Stimulated activated CD4-positive, alpha-beta T cell treated with anti-CD3 and anti-CD28 coated beads, Interleukin-1b, Interleukin-23, amount 100 ng/mL, for 1 hour (primary cell): ENCODE measurements at places on chromosomes 16 and 17.
A peak's percentile ranks its signal among the peaks of the same experiment; 100 is the strongest.

GRCh38 chr16:68356249-68356918 is 45.6 kb downstream of the PRMT7 start:
- no peak for DNase-seq

- DNase-seq, result no peak
Measured at GRCh38 chr16:88002749-88003148, 51.5 kb downstream of the BANP start.

DNA sequence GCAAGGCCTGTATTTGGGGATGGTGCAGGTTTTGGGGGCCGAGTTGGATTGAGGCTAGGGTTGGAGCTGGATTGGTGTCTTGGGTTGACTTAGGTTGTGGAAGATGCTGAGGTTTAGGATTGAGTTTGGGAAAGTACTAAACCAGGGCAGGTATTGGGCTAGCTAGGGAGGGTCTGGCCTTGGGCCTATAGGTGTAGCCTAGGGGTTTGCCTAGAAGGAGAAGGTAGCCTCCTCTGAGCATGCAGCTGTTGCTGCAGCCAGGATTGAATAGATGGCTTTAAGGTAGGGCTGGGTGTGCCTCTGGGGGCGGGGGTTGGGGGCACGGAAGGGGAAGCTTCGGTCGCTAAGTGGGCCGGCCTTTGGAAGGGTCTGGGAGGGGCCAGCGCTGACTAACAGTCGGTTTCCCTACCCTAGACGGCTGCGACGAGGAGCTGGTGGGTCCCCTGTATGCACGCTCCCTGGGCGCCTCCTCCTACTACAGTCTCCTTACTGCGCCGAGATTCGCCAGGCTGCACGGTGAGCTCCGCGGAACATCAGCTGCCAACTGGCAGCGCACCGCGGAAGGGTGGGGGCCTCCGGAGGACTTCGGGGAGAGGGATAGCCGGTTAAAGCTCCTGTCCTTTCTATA is 1.2 kb downstream of the CNTNAP1 start:
- no peak for DNase-seq

GRCh38 chr16:66091471-66091891 is 275.0 kb upstream of the CDH5 start:
- no peak for DNase-seq

GRCh38 chr17:71511266-71511995 is 609.4 kb upstream of the SOX9 start:
- no peak for DNase-seq

GRCh38 chr17:17820046-17820445 is 16.7 kb downstream of the SREBF1 start:
- no peak for DNase-seq

DNA sequence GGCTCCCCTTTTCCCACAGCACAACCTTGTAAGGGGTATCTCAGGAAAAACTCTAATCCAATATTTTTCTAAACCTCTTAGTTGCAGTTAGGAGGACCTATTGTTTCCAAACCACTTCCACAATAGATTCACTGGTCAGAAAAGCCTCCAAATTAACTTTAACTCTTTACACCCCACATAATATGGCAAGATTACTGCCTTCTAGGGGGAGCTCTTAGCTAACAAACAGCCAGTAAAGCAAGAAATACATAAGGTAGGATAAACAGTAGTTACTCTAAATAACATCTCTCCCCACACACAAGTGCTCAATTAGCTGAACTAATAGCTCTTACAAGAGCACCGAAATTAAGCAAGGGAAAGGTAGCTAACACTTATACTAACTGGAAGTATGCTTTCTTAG is 192.1 kb upstream of the KIF2B start:
- DNase-seq, result no peak

GRCh38 chr17:42365136-42365535 is 23.1 kb downstream of the STAT3 start:
- DNase-seq, result no peak

DNA sequence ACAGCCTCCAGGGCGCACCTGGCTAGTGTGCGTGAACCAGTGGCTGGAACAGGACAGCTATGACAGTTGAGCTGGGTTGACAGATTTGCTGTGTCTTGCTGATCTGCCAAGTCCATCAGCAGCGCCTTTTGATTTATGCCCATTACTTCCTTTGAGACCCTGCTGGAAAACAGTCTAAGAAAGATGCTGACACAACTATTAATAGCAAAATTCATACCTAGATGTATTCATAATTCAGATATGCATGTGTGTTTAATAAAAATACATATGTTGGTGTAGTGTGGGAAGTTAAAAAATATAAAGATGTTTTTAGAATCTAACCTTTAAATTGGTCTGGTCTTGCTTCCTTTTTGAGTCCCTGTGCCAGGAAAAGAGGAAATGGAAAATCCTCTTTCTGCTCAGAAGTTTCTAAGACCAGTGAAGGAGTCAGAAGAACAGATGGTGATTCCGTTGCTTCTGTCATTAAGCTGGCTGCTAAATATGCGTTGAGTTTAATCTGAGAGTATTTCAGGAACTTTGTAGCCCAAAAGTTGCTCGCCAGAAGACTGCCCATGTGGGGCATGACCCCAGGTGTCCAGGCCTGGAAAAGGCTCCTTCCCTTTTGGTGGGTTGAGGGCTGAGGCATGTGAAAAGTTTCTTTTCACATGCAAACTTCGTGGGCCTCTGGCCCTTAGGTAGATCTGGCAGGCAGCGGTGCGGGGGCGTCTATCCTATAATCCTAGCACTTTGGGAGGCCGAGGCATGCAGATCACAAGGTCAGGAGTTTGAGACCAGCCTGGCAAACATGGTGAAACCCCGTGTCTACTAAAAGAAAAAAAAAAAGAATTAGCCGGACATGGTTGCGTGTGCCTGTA is 40.0 kb upstream of the ENDOV start:
- no peak for DNase-seq

- DNase-seq, result no peak
Measured at GRCh38 chr16:29662729-29663015, 375 bp upstream of the SPN start.

- DNase-seq, result no peak
Measured at GRCh38 chr16:53103811-53104210, 49.0 kb downstream of the CHD9 start.

DNA sequence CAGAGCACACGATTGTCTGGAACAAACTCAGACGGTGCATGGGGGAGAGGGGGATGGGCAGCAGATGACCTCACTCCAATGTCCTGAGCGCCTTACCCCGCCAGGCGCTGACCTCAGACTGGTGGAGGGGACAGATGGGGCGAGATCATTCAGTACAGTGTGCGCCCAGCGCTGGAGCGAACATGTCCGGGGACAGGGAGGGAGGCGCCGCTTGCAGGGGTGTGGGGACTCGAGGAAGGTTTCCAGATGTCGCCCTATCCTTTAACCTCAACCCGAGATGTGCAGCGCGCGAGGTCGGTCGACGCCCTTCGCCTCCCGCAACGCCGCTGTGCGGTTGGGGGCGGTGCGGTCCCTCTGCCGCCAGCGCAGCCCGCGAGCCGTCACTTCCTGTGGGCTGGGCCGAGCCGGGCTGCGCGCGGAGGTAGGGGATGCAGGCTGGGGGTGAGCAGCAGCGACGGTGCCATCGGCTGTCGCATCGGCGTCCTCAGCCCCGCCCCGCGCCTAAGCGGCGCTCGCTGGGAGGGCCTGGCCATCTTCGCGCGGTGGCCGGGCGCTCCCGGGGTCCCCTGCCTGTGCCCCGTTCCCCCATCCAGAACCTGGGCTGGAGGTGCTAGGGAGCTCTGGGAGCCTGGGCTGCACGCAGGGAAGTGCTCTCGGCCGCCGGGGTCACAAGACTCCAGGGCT is 5.3 kb upstream of the CDR2L start:
- DNase-seq, result peak; percentile 35

DNA sequence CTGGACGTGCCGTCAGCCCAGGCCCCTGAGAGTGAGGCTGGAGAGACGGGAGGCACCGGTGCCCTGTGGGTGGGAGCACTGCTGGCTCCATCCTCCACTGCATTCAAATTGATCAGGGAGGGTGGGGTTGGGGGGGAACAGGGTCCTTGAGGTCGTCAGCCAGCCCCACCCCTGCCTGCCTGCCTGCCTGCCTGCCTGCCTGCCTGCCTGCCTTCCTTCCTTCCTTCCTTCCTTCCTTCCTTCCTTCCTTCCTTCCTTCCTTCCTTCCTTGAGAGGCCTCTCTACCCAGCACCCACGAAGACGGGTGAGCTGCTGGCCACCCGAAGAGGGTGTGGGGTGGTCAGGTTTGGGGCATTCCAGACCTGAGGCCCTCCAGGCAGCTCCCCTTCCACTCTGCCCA is 16.0 kb downstream of the BAHCC1 start:
- DNase-seq, result no peak

DNA sequence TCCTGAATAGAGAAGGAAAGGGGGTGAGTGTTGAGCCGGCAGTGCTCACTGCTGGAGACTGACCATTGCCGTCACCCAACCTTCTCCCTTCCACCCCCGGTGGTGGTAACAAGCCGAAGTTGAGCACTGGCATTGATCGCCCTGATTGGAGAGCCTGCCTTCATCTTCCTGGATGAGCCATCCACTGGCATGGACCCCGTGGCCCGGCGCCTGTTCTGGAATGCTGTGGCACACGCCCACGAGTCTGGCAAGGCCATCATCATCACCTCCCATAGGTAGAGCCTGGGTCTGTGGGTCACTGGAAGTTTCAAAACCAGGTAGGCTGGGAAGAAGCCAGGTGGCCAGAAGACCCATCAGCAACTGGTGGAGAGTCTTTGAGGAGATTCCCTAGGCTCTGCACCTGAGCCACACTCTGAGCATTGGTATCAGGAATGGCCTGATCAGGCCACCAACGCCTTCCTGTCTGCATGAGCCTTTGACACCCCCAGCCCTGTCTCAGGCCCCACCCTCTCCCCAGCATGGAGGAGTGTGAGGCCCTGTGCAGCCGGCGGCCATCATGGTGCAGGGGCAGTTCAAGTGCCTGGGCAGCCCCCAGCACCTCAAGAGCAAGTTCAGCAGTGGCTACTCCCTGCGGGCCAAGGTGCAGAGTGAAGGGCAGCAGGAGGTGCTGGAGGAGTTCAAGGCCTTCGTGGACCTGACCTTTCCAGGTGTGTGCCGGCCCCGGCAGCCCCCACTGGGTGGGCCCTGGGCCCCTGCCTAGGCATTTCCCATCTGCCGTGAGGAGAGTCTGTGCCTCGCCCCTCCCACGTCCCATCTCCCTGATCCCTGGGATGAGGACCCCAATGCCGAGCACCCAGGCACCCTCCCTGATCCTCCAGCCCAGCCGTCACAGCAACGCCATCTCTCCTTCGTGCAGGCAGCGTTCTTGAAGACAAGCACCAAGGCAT is 4.9 kb upstream of the CCNF start:
- DNase-seq, result no peak

GRCh38 chr16:11393861-11394592 is 48.8 kb downstream of the RMI2 start:
- DNase-seq, result no peak

DNA sequence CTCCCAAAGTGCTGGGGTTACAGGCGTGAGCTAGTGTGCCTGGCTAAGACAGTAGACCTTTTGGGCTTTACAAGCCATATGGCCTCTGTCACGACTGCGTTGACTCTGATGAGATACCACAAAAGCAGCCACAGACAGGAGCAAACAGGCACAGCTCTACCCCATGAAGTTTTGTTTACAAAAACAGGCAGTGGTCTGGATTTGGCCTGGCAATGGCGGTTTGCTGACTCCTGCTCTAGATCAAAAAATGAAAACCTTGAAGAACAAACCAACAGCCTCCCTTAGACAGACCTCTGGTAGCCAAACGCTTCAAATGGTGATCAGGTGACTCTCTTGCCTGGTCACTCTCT is 20.7 kb downstream of the SLC43A2 start:
- no peak for DNase-seq

DNA sequence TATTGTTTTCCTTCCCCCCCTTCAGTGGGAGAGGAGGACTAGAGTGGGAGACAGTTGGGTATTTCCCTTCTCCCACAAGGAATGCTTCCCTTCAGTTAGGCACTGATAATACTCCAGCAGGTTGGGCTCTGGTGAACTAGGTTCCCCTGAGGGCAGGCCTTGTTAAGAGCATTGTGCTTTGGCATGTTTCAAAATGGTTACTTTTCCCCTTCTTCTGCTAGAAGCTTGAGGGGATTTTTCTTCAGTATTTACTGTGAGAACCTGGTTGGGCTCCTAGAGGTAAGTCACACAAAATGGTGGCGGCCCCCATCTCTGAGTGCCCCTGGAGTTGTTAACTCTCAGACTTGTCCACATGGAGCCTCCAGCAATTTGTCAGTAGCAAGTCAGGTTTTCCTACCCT is 156.2 kb downstream of the CYB561 start:
- DNase-seq, result no peak

GRCh38 chr16:75029854-75030253 is 31.0 kb downstream of the ZNRF1 start:
- DNase-seq, result no peak

GRCh38 chr16:68972720-68973119 is 129.4 kb downstream of the TANGO6 start:
- DNase-seq, result no peak

DNA sequence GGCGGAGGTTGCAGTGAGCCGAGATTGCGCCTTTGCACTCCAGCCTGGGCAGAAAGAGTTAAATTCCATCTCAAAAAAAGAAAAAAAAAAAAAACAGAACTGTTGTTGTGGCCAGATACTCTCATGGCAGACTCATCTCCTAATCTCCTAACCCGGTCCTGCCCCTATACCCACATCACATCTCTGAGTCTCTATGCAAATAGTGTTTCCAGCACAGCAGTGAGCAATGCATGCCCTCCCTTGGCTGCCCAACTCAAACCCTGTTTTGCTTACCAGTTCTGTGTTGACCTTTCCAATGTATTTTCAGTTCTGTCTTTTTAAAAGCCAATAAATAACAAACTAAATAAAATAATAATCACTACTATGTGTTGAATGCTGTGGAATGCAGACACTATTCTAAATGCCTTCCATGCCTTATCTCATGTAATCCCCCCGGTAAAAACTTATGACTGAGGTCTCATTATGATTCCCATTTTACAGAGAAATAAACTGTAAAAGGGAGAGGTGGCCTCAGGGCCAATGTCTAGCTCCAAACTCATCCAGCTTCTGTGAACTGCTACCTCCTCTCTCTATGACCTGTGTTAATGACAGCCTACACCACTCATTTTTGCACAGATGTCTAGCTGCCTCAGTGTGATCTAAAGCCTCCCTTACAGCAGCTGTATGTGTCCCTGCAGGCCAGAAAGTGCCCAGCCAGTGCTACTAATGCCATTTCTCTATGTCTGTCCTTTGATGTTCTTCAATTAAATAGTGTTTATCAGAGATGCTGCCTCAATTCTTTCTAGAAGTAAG is 289.8 kb downstream of the HS3ST3B1 start:
- no peak for DNase-seq

- no peak for DNase-seq
Measured at GRCh38 chr16:85474621-85475217, 138.4 kb upstream of the GSE1 start.

- no peak for DNase-seq
Measured at GRCh38 chr16:25823891-25824290, 132.1 kb downstream of the HS3ST4 start.

GRCh38 chr16:84552135-84552534 is 47.7 kb upstream of the MEAK7 start:
- no peak for DNase-seq
